ENCODE measurements at places on chromosomes 5 and 9.

GRCh38 chr5:124733329-124733650 is 13.1 kb downstream of the ZNF608 start:
- no peak for DNase-seq

GRCh38 chr9:73131461-73131860 is 20.2 kb upstream of the ANXA1 start:
- no peak for DNase-seq

DNA sequence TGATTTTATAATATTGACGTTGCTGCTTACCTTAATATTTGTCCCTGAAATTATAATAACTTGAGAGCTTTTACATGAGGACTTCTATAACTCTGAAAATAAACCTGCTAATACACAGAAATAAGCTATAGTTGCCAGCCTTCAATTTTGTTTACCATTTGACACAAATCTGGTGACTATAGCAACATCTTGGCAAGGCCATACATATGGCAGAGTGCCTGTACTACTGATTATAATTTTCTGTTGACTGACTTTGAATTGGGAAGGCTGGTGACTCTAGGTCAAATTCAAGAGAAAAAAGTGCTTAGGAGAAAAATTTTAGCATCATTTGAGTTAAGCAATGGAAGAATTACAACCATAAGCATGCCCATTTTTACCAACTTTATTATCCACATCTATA is 581.4 kb upstream of the PTPRD start:
- DNase-seq: no peak

- no peak for DNase-seq
Measured at GRCh38 chr9:14051419-14051818, 262.5 kb downstream of the NFIB start.

DNA sequence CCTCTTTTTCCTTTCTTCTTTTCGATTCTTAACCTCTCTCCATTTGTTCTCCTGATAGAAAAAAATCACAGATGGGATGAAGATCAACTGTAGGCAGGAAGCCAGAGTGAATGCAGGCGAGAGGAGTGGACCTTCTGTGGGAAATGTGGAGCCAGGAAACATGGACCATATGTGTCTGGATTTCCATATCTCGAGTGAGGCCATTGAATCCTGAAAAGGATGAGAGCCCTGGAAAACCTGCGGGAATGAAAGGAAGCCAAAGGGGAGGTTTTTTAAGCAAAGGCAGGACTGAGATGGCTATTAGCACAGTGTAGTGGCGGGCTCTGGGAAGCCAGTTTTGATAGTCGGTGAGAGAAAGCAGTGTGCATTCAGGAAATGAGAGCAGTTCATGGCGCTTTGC is 139.5 kb upstream of the C9orf72 start:
- no peak for DNase-seq

DNA sequence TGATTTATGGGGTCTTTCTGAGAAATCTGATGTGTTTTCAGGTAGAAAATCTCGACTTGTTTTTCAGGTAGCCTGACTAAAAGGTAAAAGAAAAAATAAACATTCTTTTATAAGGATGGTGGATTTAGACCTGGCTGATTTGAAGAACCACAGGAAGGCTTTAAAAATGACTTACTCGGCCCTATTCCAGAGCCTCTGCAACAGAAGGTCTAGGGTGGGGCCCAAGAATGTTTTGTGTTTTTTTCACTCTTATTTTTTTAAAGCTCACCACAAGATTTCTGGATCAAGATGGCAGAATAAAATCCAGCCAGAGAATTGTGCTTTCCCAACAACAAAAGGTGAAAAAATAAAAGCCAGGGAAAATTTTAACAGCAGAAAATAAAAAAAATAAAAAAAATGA is 59.1 kb downstream of the FNBP1 start:
- DNase-seq: no peak

GRCh38 chr9:135271425-135271824 is 184.0 kb downstream of the OLFM1 start:
- DNase-seq: no peak

DNA sequence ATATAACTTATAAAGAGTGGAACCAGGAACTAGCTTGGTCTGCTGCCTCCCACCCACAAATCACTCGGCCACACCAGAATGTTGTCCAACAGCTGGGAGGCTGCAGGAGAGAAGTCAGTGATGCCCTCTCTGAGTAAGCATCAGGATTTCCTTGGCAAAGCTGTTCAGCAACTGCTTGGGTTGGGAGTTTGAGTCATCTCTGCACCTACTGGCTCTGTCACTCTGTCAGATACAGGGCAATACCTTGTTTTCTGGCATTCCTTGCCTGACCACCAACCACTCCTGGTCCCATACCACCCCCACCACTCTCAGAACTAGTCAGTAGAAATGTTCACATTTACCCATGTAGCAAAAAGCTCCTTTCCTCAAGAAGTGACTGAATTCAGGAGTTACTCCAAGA is 36.8 kb upstream of the GCNT4 start:
- no peak for DNase-seq

- no peak for DNase-seq
Measured at GRCh38 chr9:19146441-19147024, 19.2 kb upstream of the PLIN2 start.

DNA sequence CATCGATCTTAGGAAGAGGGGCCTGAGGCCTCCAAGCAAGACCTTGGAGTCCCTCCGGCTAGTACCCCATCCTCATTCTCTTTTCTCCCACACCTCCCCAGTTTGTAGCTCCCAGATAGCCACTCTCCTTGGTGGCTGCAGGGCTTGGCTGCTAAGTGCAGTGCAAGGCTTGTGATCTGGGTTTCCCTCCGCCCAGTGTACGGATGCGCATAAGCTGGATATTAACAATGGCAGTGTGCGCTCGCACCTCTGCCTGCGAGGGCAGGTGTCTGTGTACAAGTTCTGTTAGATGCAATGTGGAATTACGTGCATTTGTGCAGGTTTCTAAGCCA is 71.0 kb upstream of the TBCA start:
- no peak for DNase-seq

- no peak for DNase-seq
Measured at GRCh38 chr9:37972351-37972848, 68.5 kb upstream of the SLC25A51 start.

- no peak for DNase-seq
Measured at GRCh38 chr9:3863111-3863528, 337.3 kb upstream of the RFX3 start.

- no peak for DNase-seq
Measured at GRCh38 chr9:134291961-134292871, 34.0 kb upstream of the RXRA start.

DNA sequence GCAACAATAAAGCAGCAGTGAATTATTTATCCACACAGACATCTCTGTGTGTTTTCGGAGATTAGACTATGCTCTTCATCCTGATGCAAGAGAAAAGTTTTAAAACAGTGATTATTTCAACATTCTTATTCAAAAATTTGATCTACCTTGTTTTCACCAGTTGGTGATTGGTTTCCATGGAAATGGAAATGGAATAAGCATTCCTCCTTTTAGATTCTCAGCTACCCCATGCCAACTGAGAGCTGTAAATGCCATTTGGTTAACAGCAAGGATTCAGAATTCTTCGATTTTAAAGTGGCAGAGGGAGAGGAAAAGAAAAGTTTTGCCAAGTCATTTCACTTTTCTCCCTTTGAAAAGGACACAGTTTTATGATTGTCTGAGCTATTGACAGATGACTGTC is 154.7 kb downstream of the PCSK5 start:
- no peak for DNase-seq

DNA sequence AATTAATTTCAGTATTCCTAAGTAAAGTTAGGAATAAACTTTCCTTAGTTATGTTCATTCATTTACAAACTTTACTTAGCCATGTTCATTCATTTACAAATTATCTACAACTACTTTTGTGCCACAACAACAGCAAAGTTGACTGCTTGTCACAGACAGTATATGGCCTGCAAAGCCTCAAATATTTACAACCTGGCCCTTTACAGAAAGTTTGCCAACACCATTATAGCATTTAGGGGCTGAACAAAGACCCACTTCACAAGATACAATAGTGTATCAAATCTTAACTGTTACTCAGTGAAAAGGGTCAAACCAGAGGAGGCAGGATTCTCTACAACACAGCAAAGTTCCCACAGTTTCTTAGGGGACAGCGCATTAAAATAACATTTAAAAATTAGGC is 9.7 kb upstream of the OTULINL start:
- DNase-seq: no peak

DNA sequence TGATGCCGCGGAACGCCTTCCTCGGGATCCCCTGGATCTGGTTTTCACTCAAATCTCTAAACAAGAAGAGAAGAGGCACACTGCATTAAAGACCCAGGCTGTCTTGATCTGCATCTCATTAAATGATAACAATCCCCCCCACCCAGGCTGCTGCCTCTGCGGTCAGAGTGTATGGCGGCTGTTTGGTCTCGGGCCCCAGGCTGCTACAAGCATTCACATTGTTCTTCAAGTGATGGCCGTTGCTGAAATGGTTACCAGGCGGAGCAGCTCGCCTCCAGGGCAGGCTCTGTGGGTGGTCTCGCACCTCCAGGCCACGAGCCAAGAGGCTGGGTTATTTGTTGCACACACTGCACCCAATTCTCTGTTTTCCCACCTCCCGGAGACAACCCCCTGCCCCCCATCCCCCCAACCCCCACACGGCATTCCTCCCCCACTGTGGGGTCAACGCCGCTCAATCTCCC is 304.1 kb upstream of the PANK3 start:
- no peak for DNase-seq

GRCh38 chr9:117491491-117491890 is 76.6 kb upstream of the ASTN2 start:
- DNase-seq: no peak

DNA sequence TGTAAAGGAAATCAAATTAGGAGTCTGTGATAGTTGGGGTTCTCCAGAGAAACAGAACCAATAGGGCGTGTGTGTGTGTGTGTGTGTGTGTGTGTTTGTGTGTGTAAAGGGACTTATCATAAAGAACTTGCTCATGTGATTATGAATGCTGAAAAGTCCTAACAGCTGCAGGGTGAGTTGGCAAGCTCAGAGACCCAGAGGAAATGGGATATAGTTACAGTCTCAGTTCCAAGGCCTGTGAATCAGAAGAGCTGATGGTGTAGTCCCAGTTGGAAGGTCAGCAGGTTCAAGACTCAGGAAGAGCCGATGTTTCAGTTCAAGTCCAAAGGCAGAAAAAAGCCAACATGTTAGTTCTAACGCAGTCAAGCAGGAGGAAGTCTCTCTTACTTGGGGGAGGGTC is 214.2 kb downstream of the ELAVL2 start:
- DNase-seq: no peak

DNA sequence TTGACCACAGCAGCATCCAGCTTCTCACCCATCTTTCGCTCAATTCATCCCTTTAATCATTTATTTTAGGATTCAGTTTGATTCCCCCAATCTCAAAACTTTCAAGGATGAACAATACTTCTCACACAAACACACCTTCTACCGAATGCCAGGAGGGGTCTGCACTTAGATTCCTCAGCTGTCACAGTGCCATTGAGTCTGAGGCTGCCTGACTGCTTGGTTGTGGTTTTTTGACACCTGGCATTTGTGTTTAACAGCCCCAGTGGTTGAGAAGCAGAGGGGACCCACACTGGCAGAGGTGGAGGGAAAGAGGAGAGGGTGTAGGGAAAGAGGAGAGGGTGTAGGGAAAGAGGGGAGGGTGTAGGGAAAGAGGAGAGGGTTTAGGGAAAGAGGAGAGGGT is 54.9 kb downstream of the PALM2AKAP2 start:
- DNase-seq: no peak

- no peak for DNase-seq
Measured at GRCh38 chr9:131813116-131813515, 73.2 kb upstream of the RAPGEF1 start.

DNA sequence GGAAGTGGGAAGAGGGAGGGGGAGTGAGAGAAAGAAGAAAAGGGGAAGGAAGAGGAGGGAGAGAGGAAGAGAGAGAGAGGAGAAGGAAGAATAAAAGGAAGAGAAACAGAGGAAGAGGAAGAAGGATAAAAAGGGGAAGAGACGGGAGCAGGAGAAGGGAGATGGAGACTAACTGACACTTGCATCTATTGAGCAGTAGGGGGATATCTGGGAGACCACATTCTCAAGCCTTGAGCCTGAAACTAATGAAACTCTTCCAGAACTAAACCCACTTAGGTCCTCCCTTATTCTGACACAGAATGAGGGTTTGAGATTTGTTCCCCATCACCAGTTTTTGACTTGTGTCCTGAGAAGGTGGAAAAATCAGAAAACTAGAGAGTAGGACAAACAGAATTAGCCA is 533.3 kb downstream of the CDH12 start:
- no peak for DNase-seq

GRCh38 chr9:123421186-123421585 is 65.2 kb downstream of the CRB2 start:
- DNase-seq: no peak

GRCh38 chr5:110663525-110663924 is 62.9 kb downstream of the TMEM232 start:
- no peak for DNase-seq

- no peak for DNase-seq
Measured at GRCh38 chr9:86347991-86348390, 6.2 kb downstream of the TUT7 start.

GRCh38 chr9:4066682-4067081 is 233.2 kb downstream of the GLIS3 start:
- DNase-seq: no peak

GRCh38 chr5:120913396-120913795 is 449.3 kb downstream of the PRR16 start:
- no peak for DNase-seq

Data from activated T-cell treated with anti-CD3 and anti-CD28 coated beads for 4 hours (primary cell).